Nephron progenitor cell (in vitro differentiated cells): ENCODE measurements at places on chromosomes 13 and 19.

- DNase-seq = no peak
Observed at GRCh38 chr19:7331446-7331845, 17.3 kb upstream of the ARHGEF18 start.

- no peak for DNase-seq
Observed at GRCh38 chr13:93976528-93976927, 503.0 kb downstream of the DCT start.

DNA sequence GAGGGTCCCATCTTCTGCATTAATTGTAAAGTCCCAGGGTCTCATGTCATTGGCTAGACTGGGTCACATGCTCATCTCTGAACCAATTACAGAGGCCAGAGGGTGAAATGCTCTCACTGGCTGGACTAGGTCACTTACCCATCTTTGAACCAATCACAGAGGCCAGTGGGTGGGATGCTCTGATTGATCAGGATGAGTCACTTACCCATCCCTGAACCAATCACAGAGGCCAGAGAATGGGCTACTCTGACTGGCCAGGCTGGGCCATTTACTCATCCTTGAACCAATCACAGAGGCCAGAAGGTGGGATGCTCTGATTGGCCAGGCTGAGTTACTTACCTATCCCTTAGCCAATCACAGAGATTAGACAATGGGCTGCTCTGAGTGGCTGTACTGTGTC is 5.3 kb downstream of the MISP start:
- DNase-seq = no peak

- no peak for DNase-seq
Observed at GRCh38 chr19:18418483-18419194, 559 bp upstream of the SSBP4 start.

DNA sequence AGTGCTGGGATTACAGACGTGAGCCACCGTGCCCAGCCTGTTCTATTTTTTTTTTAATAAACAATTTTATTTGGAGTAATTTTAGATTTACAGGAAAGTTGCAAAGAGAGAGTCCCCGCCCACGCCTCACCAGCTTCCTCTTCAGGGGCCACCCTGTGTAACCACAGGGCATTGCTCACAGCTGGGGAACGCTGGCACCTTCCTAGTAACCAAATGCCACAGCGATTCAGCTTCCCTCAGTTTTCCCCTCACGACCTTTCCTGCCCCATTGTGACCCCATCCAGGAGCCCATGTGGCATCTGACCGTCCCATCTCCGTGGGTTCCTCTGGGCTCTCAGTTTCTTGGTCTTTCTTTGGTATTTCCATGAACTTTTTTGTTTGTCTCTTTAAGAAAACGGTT is 83.9 kb downstream of the GNG7 start:
- no peak for DNase-seq

- peak; percentile 40 for DNase-seq
Observed at GRCh38 chr19:23283925-23284324, 33.7 kb upstream of the ZNF724 start.

DNA sequence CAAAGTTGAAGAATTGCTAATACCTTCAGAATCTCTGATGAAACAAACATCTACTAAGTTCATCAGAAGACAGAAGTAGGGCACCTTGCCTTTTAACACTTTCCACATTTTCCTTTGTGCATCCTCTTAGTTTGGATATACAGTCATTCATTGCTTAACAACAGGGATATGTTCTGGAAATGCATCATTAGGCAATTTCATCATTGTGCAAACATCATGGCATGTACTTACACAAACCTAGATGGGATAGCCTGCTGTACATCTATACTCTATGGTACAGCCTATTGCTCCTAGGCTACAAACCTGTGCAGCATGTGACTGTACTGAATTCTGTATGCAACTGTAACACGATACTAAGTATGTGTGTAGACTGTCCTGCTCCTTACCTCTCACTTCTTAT is 169.8 kb downstream of the SUCLA2 start:
- no peak for DNase-seq

DNA sequence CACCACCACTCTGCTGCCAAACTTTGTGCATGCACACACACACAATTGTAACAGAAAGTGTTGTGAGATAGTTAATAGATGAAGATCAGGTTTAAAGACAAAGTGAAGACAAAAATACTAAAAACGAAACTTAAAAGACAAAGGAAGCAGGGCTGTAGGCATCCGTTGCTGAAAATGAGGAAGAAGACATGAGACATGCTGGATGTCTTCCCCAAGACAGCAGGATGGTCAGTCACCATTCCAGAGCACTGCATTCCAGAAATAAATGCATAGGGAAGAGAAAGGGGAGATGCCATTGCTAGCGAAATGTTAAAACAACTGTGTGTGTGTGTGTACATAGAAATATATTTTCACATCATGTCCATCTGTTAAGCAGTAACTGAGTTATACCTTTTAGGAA is 520.1 kb downstream of the SUCLA2 start:
- DNase-seq = no peak

GRCh38 chr13:23898101-23898500 is 799 bp upstream of the C1QTNF9B start:
- DNase-seq = no peak

DNA sequence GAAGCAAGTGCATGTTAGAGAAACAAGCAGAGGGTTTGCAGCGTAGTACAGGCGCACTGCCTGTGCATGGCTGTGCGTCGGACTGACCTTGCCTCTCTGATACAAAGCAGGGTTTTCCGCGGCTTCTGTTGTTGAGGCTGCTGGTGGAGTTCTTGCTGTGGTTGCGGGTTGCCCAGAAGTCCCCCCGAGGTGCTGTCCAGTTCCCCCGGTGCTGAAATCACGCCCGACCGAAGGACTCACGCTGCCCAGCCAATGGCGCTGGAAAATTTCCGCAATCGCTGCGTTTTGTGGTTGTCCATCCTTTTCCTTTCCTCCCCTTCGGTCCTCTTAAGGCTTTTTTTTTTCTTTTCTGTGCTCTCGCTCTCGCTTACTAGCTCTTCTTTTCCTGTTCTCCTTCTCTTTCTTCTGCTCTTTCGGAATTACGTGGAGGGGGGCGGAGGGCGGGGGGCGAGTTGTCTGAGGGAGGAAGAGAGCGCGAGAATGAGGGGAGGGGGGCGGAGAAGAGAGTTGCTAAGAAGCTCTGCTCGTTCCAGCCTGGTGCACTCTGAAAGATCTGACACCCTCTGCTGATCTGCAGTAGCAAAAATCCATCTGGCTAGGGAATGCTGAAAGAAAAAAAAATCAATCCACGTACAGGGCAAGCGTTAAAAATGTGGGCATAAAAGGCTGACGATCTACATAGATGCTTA is at the start of gene SLITRK1:
TSS of gene SLITRK1 (minus strand) at position 558 of the 689 bp plus-strand sequence. CDS start 967 bp downstream, outside the sequence.
- peak; percentile 98 for DNase-seq

- DNase-seq = no peak
Observed at GRCh38 chr19:1395194-1396018, 5.9 kb downstream of the GAMT start.

- DNase-seq = no peak
Observed at GRCh38 chr13:93309886-93310523, 83.4 kb downstream of the GPC6 start.

GRCh38 chr13:106796280-106797047 is 228.5 kb upstream of the ARGLU1 start:
- no peak for DNase-seq

DNA sequence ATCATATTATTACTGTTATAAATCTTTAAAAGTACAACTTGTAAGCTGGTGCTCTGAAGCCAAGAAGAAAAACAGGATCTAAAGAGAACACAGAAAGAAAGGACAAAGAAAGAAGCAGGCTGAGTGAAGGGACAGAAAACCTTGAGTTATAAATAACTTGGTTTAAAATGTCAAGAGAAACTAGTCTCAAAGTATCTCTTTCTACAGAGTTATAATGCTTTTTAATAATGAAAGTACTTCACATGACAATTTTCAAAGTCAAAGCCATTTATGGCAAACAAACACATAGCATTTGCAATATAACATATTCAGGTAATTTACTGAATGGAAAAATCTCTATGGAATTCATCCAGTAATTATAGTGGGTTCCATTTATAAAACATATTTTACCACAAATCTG is 33.4 kb downstream of the CAB39L start:
- DNase-seq = no peak

DNA sequence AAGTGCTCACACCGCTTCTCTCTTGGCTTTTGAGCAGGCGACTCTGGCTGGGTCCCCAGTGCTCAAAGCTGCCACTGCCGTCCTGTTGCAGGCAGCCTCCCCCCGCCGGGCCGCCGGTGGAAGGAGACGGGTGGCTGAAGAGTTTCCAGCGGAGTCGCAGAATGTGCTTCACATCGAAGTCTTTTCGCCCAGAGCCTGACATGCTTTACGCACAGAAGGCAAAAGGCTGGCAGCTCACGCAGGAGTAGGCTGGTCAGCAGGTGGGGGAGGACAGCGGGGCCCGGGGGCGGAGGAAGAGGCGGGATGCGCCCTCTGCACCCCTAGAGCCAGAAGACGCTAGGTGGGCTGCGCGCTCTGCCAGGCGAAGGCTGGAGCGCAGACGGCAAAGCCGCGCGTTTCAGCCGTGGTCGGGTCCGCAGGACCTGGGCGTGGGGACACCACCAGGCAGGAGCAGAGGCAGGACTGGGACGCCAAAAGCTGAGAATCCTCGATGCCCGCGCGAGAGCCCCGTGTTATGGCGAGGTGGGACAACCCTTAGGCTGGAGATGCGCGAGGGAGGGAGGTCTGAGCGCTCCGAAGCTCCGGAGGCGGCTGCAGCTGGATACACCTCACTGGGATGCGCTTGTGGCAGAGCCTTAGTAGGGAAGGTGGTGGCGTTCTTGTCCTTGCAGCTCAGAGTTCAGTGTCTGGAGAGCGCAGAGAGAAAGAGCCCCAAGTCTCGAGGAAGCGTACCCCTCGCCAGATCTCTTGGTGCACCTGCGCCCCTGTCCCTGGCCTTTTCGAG is at the start of gene ATXN8OS:
TSS of gene ATXN8OS (plus strand) at position 329 of the 784 bp plus-strand sequence.
- peak; percentile 59 for DNase-seq

DNA sequence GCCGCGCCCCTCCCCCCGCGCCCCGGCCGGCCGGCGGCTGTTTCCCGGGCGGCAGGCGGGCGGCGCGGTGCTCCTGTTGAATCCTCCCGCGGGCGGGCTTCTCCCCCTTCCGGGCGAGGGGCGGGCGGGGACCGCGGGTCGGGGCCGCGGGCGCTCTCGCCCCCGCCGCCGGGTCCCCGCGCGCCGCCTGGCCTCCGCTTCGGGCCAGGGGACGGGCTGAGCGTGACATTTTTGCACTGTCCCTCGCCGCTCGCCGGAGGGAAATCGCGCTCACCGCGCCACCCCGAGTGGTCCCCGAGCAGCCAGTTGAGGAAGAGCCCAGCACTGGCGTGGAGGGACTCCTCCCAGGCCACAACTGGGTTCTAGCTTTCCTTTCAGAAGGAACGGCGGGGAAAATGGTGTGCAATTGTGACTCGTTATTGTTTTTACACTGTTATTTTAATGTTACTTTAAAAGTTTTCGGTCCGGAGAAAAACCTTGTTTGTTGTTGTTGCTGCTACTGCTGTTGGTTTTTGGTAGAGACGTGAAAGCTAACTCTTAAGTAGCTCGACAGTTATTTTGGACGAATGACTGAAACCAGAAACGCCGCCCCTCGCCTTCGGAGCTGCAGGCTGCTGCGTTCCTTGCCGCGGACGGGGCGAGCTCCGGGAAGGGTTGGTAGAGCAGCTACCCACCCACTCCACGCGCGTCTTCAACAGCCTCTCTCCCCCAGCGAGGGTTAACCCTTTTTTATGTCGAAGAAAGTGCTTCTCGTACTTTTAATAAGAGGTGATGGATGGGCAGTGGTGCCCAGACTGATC is 959 bp downstream of the PDS5B start:
- peak; percentile 77 for DNase-seq

DNA sequence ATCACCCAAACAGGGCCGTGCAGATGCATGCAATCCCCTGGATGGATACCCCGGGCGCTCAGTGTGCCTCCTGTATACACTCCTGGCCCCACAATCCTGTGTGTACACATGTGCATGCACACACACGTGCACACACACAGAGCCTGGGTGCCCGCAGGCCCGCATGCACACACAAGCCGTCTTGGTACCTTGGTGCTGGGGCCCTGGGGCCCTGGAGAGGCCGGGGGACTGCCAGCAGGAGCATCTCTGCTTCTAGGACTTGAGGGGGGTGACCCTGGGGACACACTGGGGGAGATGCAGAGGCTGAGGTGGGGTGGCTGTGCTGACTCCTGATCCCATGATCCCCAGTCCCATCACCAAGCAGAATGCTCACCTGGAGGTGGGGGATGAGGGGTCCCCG is 15.6 kb upstream of the EPOR start:
- no peak for DNase-seq

GRCh38 chr13:80685942-80686341 is 345.0 kb upstream of the SPRY2 start:
- no peak for DNase-seq

- peak; percentile 90 for DNase-seq
Observed at GRCh38 chr19:40284501-40285352, at the start of gene AKT2. TSS of gene AKT2 (minus strand) at chr19:40285345. CDS start at chr19:40265267, 20,078 bp downstream.

- DNase-seq = no peak
Observed at GRCh38 chr19:49518033-49518432, 5.6 kb downstream of the FCGRT start.

DNA sequence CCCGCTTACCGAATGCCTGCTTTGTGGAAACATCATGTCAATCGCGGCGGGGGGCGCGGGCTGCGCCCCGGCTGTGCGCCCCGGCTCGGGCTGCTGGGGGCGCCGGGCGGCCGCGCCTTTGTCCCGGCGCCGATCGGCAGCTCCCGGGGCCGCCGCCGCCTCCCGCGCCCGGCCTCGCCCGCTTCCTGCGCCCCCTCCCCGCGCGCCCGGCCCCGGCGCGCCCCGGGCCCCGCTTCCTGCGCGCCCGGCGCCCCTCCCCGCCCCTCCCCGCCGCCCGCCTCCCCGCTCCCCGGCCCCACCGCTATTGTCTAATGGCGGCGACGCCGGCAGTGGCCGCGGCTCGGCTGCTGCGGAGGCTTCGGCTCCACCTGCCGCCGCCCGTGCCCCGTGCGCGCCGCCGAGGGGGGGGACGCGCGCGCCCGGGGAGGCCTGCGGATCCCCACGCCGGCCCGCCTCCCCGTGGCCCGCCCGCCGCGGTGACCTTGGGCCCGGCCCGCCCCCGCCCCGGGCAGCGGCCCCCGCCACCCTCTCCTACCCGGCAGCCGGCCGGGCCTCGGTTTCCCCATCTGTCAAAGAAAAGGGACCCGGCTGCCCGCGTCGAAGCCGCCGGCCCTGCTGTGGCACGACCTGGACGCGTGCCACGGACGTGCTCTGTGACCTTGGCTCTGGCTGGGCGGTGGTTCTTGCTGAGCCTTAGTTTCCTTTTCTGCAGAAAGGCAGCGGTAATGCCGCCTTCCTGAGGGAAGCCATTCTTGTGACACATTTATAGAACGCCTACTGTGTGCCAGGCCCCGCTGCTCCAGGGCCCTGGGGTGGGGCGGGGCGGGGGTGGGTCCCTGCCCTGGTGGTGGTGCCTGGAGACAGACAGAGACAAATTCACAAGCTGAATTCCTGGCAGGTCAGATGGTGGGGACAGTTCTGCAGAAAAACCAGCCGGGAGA is at the start of gene TLE5:
TSS of gene TLE5 (minus strand) at position 331 of the 941 bp plus-strand sequence. CDS start at position 36, 295 bp downstream.
- peak; percentile 68 for DNase-seq

GRCh38 chr13:30881191-30881651 is 24.9 kb upstream of the MEDAG start:
- no peak for DNase-seq
